ENCODE measurements at places on chromosomes 11 and 22.

DNA sequence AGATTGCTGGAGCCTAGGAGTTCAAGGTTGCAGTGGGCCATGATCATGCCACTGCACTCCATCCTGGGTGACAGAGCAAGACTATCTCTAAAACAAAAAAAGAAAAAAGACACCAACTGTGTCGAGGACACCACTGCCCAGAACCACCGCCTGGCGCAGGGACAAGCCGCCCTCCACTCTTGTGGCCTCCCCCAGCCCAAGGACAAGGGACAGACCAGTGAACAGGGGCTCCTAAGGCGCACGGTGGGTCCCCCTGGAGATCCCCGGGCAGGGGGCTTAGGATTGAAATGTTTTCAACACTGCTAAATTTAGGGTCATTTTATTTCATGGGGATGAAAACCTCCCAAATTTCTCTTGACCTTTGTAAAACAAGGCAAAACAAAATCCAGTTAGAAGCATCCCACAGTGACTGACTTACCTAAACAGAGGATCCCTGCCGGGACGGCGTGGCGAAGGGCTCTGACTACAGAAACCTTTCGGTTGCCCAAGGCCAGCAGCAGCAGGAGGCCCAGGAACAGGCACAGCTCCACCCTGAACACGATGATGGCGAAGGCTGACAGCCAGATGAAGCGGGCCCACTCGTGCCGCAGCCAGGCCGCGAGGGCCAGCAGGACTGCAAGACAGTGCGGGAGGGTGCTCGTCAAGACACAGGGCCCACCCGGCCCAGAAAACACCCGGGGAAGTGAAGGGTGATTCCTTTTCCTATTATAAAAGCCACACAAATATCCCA is 8.6 kb downstream of the ALG12 start:
- no peak for DNase-seq

DNA sequence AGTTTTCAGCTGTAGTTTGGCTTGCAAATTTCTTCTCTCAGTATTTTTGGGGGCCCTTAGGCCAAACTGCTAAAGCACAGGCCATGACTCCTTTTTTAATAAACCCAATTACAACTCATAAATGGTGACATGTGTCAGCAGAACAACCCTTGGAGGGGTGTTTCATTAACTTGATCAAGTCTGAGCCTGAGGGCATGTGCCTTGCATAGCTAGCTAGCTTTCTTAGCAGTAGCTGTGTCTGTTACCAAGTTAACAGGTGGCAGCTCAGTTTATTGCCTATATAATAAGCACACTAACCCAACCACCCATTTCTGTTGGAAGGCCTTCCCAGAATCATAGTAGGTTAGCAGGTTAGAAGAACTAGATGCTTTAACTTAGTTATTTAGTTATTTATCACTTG is 950.3 kb upstream of the CCDC90B start:
- DNase-seq: no peak

DNA sequence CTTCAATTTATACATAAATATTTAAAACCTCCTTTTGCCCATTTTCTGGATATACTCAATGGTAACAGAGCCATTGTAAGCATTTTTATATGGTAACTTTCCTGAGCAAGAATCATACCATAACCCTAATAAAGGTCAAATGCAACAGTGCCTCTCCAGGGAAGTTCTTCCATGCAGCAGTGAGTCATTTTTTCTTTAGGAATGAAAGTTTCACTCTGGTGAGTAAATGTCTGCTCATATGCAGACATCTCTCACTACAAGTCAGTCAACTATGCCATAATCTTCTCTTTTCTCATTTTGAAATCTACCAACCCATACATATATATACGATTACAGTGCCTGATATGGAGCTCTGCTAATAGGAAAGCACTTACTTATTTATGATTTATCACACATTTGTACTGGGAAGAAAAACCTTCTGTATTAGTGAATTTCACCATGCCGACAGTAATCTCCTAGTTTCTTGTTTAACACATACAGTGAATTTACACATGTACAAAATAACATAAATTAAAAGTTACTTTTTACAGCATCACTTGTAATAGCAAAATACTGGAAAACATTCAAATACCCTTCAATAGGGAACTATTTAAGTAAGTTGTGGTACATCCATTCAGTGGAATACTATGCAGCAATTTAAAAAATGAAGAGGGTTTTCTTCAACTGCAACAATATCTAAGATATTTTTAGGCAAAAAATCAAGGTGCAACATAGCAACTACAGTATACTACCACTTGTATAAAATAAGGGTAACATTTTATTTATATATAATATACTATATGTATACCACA is 16.0 kb downstream of the STK33 start:
- no peak for DNase-seq

GRCh38 chr11:44904261-44905020 is 46.2 kb downstream of the TP53I11 start:
- DNase-seq: no peak

GRCh38 chr22:50548040-50548920 is 2.6 kb downstream of the KLHDC7B start:
- no peak for DNase-seq

DNA sequence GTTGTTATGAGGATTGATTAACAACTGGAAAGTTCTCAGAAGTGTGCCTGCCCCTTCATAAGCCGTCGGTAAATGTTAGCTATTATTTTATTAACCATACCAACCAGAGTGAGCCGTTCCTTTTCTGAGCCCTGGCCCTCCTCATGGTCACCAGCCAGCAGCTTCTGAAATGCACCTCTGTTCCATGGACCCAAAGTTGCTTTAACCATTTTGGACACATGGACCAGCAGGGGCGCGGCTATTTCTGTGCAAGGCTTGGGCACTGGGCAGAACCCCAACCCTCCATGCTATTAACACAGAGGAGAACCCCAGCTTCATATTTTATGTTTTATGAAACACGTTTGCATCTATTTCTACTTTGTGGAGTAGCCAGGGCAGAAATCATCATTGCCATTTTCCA is 18.6 kb upstream of the SCGB1A1 start:
- DNase-seq: no peak

GRCh38 chr11:83540112-83540675 is 254.0 kb upstream of the CCDC90B start:
- no peak for DNase-seq

DNA sequence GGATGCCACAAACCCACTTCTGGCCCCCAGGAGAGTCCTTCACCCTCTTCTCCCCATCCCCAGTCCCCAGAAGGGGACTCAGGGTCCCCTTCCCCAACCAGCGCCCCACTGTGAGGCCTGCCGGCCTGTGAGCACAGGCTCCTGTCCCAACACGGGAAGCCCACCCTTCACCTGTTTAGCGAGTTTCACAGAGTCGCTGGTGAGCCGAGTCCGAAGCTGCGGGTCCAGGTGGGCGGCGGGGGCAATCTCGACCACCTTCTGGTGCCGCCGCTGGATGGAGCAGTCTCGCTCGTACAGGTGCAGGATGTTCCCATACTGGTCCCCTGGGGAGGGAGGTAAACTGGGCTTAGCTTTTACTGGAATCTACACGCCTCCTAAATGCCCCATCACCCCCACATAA is 13.3 kb downstream of the LRFN4 start:
- DNase-seq: no peak

- no peak for DNase-seq
These were observed 71.9 kb upstream of the SEZ6L start for GRCh38 chr22:26097411-26097810.

DNA sequence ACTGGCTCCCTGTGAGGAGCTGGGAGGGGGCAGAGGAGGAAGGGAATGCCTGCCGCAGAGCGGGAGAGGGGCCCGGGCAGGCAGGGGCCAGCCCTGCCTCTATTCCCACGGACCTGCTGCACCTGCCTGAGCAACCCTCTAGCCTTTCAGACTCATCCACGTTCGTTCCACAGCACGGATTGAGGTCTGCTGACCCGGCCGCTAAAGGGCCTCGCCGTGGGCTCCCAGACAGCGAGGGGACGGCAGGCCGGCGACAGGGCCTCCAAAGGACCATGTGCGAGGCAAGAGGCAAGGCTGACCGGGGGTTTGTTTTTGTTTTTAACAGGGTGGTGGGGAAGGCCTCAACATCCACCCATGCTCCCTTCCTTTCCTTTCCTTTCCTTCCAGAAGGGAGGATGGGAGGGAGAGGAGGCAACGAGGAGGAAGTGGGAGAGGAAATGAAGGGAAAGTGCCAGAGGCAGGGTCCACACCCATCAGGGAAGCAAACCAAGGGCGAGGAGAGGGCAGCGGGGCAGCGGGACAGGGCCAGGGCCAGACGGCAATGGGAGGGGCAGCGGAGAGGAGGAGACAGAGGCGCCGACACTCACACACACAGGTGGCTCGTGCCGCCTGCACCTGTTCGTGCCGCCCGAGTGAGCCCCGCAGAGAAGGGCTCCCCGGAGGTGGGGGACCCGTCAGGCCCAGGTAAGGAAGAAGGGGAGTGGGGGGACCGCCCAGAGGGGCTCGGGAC is 7.5 kb downstream of the LRFN4 start:
- no peak for DNase-seq

Data from stimulated activated CD8-positive, alpha-beta memory T cell treated with anti-CD3 and anti-CD28 coated beads, Interleukin-15, amount 100 ng/mL, for 4 hours (primary cell).